Sciatic nerve (tissue), 2 donors: ENCODE measurements at places on chromosomes 13 and 19. TPM values are rescaled to one million over a fixed set of nuclear protein-coding genes. Genes with fewer than 3 reads are reported as not detected.
A peak's percentile ranks its signal among the peaks of the same experiment; 100 is the strongest.

GRCh38 chr19:40598121-40598917 is 2.9 kb upstream of the LTBP4 start:
- peak; percentile 94 for DNase-seq

DNA sequence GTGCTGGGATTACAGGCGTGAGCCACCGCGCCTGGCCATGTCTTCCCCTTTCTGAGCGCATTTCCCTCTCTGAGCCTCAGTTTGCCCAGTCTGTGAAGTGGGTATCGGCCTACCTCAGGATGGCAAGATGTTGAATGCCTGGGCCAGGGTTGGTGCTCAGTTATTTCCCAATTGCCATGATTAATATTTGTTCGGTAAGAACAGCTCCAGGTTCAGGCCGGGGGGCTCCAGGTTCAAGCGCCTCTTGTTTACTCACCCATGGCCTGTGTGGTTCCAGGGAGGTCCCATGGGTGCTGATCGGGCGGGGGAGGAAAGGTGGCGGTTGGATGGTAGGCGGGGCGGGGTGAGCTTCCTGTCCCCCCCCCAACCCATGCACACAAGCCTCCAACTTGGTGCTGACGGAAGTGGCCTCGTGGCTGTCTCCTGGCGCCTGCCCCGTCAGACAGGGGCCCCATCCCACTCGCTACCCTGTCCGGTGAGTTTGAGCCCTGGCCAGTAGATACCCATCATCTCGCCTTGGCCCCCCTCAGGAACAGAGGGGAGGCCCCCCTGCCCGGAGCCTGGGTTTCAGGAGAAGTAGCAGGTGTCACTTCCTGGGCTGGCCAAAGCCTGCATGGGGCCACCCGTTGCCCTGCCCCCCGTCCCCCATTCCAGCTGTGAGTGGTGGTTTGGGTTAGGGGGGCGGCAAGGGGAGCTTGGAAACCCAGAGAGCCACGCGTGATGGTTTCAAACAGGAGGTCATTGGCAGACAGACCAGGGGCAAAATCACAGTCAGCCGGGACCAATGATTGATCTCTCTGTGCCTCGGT is at the start of gene FCHO1:
FCHO1 (plus strand) TSS at position 375 of the 809 bp plus-strand sequence. CDS start 3,688 bp downstream, outside the sequence.
- no peak for DNase-seq

The ADAMTSL5 gene
- total RNA-seq = 48.3 TPM

The SHD gene
- not detected for total RNA-seq

The FFAR1 gene
- total RNA-seq = not detected

DNA sequence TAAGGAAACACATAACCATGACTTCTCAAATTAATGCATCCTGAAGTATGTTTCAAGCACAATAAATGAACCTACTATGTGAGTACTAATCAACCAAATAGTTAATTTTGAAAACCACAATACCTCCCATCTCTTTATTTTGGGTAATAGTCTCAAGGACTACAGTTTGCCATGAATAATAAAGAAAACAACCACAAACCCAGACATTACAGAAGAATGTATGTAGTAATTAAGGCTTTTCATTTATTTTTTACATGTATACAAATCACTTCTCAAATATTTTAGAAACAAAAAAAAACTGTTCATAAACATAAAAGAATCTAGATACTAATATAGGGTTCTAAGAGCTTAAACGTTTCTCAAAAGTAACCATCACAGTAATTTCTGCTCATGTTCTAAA is 6.8 kb downstream of the KATNAL1 start:
- no peak for DNase-seq

- no peak for DNase-seq
Observed at GRCh38 chr19:47518139-47518538, 3.3 kb upstream of the NAPA start.

GRCh38 chr19:44712864-44713515 is 14.0 kb downstream of the CEACAM16 start:
- DNase-seq = no peak

- DNase-seq = no peak
Observed at GRCh38 chr13:95276037-95276505, 25.2 kb downstream of the ABCC4 start.

The ZNF675 gene
- total RNA-seq = 10.2 TPM

The TTC9B gene
- not detected for total RNA-seq

GRCh38 chr19:10501971-10502523 is 1.1 kb downstream of the KEAP1 start:
- DNase-seq = peak; percentile 85

DNA sequence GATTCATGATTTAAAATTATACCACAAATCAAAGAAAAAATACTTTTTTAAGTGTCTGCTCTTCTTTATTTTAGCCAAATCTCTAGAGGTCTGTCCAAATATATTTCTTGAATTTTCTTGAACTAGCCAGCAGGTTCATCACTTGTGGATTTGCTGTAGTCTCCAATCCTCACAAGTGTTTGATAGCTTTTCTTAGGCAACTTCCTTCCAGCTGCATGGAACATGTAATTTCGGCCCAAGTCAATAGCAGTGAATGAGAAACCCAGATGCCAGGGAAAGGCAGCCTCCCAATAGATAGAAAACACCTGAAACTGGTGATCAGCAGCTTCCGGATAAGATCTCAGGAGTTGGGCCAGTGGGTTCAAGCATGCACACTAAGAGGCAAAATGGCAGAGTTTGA is 15.6 kb upstream of the RNASEH2B start:
- DNase-seq = no peak

- DNase-seq = peak; percentile 77
Observed at GRCh38 chr19:11151181-11151580, 4.4 kb downstream of the SPC24 start.

DNA sequence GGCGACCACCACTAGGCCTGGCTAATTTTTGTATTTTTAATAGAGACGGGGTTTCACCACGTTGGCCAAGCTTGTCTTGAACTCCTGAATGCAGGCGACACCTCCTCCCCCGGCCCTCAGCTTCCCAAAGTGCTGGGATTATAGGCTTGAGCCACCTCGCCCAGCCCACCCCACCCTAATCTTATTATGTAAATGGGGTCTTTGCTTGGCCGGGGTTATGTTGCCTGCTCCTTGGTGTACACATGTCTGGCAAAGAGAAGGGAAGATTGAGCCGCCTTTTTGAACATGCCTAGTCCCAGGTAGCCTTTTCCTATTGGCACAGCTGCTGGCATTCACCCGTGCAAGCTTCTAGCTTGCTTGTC is 106.8 kb downstream of the KCTD15 start:
- no peak for DNase-seq

The RFPL4AL1 gene
- not detected for total RNA-seq

- no peak for DNase-seq
Observed at GRCh38 chr13:51846756-51847155, 1.8 kb upstream of the TMEM272 start.

GRCh38 chr19:11088506-11089253 is 583 bp upstream of the LDLR start:
- no peak for DNase-seq

- no peak for DNase-seq
Observed at GRCh38 chr13:114012141-114012540, 38.3 kb upstream of the C13orf46 start.

DNA sequence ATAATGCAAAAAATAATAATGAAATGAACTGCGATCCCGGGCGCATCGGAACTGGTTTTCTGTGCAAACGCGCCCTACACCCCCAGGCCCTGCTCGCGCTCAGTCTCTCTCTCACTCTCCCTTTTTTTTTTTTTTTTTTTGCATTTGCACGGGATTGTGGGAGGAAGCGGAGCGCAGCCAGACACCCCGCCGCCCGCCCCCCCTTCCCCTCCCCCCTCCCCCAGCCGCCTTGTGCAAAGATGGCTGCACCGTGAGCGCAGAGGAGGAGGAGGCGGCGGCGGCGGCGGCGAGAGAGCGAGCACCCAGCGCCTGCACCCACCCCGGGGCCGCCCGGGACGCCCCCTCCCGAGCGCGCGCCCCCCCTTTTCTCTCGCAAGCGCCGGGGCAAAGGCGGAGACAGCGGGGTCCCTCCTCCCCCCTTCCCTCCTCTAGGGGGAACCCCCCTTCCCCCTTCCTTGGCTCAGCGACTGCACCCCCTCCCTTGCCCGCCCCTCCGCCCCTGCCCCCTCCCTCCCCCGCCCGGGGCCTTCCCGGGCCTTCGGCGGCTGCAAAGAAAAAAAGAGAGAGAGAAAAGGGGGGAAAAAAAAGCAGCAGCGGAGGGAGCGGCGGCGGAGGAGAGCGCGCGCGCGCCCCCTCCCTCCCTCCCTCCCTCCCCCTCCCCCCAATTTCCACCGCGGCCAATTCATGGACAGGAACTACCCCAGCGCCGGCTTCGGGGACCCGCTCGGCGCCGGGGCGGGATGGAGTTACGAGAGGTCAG is at the start of gene PRR12:
PRR12 (plus strand) TSS at position 212 of the 760 bp plus-strand sequence; CDS start at position 685, 473 bp downstream.
- peak; percentile 82 for DNase-seq

The ZNF112 gene
- total RNA-seq = 6.9 TPM

GRCh38 chr13:78596399-78596735 is 7.0 kb downstream of the POU4F1 start:
- no peak for DNase-seq

DNA sequence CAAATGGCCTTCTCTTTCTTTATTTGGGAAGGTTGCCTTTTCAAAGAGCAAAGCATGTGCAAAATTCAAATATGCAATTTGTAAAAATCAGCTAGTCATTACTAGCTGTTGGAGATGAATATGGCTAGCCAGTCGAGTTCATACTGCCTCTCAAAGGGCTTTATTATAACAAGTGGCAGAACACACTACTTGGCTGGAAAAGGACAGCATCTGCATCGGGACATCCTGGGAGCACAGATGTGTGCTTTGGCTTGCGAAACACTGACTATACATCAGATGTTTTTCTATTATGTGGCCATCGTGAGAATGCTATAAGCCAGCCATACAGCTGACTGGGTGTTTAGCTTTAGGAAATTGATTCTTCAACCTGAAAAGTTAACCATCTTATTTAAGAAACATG is 424.2 kb downstream of the KCTD12 start:
- DNase-seq = no peak

DNA sequence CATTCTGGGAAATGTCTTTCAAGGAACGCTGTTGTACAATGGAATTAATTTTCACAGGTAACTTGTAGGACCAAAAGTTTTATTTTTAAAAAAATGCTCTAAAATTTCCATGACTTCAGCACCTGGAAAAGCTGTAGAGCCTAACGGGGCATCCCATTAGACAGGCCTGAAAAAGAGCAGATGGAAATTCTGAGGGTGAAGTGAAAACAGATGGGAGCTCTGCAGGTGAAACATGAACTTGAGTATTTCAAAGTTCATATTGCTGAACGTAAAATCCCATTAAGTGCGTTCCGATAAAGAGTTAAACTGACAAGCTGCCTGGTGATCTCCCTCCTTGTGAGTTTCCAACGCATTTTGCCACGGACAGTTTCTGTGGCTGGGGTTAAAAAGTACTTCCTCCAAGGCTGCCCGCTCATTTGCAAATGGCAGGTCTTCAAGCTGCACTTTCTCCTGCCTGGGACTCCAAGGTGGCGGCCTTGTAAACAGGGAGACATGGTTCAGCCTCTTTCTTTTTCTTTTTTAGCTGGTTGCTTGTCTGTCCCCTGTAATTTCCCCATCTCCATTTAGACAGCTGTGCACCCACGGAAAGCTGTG is 450.4 kb downstream of the FGF9 start:
- DNase-seq = no peak

DNA sequence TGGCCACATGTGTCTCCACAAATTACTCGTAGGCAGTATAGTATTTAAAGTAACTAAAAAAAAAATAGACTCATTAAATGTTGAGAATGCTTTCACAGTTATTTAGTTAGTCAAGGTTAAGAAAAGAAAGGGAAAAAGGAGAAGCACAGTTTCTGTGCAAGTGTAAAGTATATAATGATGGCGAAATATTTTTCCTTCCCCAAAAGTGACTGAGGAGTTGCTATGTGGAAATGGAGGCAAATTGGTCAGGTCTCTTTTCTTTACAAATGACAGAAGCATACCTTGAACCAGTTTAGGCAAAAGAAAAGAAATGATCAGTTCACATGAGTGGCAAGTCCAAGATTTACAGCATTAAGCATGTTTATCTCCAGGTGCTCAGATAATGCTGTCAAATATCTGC is 18.0 kb downstream of the CSNK1A1L start:
- no peak for DNase-seq

GRCh38 chr19:16433986-16434385 is 37.8 kb downstream of the EPS15L1 start:
- DNase-seq = no peak

The S1PR2 gene
- total RNA-seq = 15.9 TPM

DNA sequence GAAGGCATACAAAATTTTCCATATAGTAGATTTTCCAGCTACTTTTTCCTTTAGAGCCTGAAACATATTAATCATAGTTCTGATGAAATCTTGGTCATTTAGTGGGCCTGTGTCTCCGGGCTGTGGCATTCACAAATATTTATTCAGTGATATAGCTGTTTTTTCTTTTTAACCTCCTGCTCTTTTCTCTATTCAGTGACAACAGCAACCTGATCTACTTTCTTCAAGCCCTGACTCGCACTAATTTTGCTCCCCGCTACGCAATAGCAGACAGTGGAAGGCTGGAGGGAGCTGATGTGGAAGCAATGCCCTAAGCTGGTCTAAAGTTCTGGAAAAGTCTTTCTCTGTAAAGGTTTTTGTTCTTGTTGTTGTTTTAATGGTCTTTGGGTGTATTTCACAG is 289.7 kb downstream of the SLITRK6 start:
- DNase-seq = no peak

DNA sequence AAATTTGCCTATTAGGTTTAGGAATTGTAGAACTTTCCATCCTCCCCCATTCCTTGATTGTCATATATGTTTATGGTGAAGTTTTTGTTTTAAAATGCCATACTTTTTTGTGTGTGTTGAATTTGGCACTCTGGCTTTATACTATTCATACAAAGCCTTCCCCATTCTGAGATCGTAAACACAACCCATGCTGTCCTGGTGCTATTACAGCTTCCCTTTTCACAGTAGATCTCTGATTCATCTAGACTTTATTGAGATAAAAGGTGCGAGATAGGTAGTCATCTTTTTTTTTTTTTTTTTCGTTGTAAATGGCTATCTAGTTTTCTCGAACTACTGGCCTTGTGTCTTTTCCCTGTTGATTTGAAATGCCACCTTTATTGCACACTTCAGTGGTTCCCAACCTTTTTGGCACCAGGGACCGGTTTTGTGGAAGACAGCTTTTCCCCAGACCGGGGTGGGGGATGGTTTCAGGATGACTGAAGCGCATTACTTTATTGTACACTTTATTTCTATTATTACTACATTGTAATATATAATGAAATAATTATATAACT is 94.6 kb downstream of the LRCH1 start:
- no peak for DNase-seq

The ZNF132 gene
- 6.1 TPM for total RNA-seq

DNA sequence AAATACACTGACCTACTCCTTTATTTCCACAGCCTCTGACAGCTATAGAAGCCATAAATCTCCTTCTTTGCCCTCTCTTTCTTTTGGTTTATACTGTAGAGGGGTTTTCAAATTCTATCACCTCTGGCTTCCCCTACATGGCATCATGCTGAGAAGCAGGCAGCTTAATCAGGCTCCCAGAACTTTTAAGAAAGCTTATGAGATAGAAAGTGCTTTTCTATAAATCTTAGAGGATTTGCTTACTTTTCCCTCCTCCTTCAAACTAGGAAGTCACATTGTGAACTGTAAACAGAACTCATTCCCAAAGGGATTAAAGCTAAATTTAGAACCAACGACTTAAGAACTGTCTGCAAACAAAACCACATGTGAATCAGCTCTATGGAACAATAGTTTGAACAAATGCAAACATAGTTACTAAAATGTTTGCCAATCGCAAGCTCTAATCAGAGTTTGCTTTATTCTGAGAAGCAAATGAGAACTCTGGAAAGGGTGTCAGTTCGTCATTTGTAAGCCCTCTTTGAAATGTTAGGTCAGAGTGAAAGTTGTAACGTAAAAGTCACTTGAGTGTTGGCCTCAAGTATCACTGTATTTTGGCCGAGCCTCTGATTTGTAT is 344.1 kb downstream of the RFC3 start:
- DNase-seq = no peak

The NTN5 gene
- 1.4 TPM for total RNA-seq

- no peak for DNase-seq
Observed at GRCh38 chr13:92807353-92807752, 419.3 kb upstream of the GPC6 start.
